ENCODE measurements at places on chromosomes 4 and X. TPM values are rescaled to one million over a fixed set of nuclear protein-coding genes. Genes with fewer than 3 reads are reported as not detected.

Gene FREM3
- total RNA-seq, result not detected

Gene FABP2
- not detected for total RNA-seq

Gene RAB41
- not detected for total RNA-seq

Gene GAB3
- 0.22 TPM for total RNA-seq

Gene ZFX
- total RNA-seq, result 16.6 TPM

Gene CYSLTR1
- total RNA-seq, result not detected

Gene AMOT
- total RNA-seq, result 10.2 TPM

Gene HERC5
- total RNA-seq, result 7.6 TPM

Gene FHIP1A
- 24.2 TPM for total RNA-seq

Gene SMARCA1
- 56.8 TPM for total RNA-seq

Gene CT47B1
- total RNA-seq, result not detected

Gene SLC6A14
- not detected for total RNA-seq

GRCh38 chr4:3291969-3292570 lies 751 bp upstream of the RGS12 start:
- DNase-seq, result peak; percentile 86

DNA sequence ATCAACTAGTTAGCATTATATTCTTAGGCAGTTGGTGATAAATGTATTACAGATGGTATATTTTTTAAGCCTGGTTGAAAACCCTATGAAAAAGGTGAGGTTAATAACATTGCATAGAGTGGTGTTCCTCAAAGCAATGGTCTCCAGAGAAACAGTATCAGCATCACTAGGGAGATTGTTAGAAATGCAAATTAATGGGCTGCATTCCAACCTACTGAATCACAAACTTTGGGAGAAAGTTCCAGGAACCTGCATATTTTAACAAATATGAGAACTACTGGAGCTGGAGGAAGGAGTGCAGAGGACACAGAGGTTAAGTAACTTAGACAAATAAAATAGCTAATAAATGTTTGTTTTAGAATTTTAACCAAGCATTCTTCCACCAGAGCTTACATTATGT lies 166.9 kb upstream of the PCDH10 start:
- peak; percentile 6 for DNase-seq

DNA sequence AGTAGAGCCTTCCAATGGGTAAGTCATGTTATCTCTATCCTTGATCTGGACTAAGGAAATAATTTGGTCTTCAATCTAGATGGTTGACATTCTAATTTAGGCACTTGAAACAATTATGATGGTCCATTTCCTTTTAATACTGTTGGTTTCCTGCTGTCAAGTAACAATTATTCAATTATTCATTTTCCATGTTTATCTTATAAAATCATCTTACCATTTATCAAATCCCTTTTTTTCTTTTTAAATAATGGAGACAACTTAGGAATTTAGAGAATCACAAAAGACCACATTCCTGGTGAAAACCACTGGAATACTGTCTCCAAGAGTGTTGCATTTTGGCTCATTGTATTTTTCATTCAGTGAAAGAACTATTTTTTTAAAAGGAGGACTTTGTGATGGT lies 148.7 kb upstream of the CTSO start:
- DNase-seq, result no peak

DNA sequence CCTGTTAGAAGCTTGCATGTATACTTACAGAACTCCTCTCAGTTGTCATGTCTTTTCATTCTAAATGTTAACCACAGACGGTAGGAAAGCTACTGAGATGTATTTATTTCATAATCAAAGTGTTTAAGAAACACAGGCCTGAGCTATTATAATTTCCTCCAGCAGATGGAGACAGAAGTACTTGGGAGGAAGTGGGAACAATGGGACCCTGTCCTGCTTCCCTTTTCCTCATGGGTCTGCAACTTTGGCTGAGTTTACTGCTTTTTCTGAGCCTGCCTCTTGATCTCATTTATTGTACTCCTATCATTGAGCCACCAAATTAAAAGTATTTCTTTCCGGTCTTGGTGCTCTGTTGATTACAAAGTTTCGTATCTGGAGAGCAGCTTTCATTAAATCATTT lies 67.7 kb upstream of the SPANXN2 start:
- DNase-seq, result peak; percentile 8

- no peak for DNase-seq
Observed at GRCh38 chr4:147760176-147760575, 28.3 kb downstream of the ARHGAP10 start.

DNA sequence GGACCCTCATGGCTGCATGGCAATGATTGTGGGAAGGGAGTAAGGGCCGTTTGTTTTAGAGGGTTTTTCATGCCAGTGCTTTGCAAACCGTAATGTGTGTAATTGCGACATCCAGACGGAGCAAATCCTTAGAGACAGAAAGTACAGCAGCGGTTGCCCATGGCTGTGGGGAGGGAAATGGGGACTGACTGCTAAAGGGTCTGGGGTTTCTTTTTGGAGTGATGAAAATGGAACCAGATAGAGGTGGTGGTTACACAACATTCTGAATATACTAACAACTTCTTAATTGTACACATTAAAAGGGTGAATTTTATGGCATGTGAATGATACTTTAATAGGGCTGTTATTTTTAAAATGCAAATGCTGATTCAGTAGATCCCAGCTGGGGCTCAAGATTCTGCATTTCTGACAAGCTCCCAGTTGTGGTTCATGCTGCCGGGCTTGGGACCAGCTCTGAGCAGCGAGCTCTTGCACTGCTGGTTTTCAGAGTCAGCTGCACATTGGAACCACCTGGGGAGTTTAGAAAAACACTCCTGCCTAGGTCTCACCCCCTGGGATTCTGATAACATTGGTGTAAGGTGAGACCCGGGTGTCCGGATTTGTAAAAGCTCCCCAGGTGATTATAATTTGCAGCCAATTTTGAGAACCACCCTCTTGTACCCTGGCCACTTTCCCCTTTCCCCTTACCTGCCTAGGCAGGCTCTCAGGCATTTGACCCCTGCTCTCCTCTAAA lies 47.7 kb downstream of the PRPS1 start:
- no peak for DNase-seq

DNA sequence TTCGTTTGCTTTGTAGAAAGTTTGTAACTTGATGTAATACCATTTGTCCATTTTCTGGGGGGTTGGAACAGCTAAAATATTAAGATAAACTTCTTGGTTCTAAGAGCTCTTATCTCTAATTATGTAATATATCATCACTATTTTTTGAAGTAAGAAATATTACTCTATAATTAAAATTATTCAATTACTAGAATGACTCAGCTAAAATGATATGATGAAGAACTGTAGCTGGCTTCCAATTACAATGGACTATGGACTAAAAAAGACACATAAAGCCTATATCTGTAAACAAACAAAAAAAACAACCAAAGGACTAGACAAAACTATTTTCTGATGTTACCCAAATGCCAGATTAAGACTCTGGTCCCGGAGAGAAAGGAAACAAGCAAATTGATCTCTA lies 569.4 kb downstream of the PCDH18 start:
- DNase-seq, result no peak

GRCh38 chr4:13452927-13453579 lies 31.1 kb downstream of the RAB28 start:
- DNase-seq, result no peak

GRCh38 chr4:39295784-39296183 lies 70.4 kb downstream of the RFC1 start:
- DNase-seq, result no peak

- no peak for DNase-seq
Observed at GRCh38 chr4:159770969-159771368, 668.1 kb downstream of the RAPGEF2 start.

GRCh38 chr4:16588651-16589050 lies 309.8 kb downstream of the LDB2 start:
- DNase-seq, result no peak

DNA sequence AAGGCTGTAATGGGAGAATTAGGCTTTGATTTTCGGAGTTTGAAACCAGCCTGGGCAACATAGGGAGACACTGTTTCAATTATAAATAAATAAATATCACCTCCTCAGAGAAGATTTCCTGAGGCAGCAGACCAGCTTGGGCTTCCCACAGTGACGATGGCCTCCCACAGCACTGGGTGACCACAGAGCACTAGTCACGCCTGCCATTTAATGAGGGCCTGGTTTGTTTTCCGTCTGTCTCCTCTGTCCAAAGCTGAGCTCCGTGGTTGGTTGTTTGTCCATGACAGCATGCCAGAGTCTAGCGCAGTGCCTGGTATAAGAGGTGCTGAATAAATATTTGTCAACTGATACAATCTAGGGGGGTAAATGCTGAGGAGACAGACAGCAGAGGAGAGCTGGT lies 10.4 kb upstream of the PDGFRA start:
- no peak for DNase-seq

GRCh38 chr4:172007889-172008288 lies 194.7 kb downstream of the GALNTL6 start:
- no peak for DNase-seq

DNA sequence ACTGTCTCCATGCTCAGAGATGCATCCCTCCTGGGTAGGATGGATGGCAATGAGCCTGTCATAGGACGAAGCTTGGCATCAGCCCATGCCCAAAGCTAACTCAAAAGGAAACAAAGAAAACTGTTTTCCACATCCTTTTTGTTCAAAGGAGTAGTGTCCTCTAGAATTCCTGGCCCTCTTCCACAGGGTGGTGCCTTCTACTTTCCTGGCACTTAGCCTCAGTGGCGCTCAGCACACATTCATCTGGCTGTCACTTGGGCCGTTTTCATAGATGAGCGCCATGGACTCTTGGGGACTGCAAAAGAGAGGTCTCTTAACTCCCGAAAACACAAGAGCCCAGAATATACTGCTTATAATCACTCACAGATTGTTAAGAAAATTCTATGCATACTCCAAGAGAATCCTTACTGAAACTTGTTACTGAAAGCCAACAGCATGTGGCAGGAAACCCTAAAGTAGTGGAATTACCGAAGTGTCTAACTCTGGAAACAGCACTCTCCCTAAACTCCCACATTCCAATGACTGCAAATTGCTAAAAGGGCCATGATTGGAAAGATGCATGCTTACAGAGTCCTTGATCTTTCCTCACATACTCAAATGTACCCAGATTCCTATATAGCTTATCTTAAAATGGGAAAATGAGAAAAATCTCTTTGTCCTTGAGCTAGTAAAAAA lies 110.0 kb downstream of the HS6ST2 start:
- no peak for DNase-seq

GRCh38 chr4:80198441-80198837 lies 1.1 kb downstream of the PRDM8 start:
- DNase-seq, result no peak

- DNase-seq, result no peak
Observed at GRCh38 chrX:78168065-78168464, 28.6 kb upstream of the TAF9B start.

DNA sequence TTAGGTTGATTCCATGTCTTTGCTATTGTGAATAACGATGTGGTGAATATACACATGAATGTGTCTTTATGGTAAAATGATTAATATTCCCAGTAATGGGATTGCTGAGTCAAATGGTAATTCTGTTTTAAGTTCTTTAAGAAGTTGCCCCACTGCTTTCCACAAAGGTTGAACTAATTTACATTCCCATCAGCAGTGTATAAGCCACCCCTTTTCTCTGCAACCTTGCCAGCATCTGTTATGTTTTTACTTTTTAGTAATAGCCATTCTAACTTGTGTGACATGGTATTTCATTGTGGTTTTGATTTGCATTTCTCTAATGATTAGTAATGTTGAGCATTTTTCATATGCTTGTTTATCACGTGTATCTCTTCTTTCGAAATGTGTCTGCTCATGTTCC lies 503.3 kb downstream of the PCDH18 start:
- no peak for DNase-seq

GRCh38 chrX:39850630-39851152 lies 247.1 kb downstream of the BCOR start:
- DNase-seq, result peak; percentile 59

DNA sequence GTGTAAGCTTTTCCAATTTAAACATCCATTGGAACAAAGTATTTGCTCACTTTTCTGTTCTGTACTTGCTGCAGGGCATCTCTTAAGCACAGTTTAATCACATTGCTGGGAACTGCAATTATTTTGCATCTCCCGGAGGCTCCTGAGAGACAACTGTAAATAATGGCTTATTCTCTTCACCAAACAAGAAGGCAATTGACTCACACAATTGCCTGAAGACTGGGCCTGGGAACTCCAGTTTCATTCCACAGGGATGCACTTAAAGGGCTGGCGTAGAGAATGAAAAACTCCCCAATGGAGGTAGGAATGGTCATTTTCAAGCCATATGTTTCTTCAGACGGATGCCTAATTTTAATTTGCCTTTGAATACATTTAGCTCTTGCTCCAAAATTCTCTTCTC lies 29.5 kb downstream of the TFDP3 start:
- no peak for DNase-seq

DNA sequence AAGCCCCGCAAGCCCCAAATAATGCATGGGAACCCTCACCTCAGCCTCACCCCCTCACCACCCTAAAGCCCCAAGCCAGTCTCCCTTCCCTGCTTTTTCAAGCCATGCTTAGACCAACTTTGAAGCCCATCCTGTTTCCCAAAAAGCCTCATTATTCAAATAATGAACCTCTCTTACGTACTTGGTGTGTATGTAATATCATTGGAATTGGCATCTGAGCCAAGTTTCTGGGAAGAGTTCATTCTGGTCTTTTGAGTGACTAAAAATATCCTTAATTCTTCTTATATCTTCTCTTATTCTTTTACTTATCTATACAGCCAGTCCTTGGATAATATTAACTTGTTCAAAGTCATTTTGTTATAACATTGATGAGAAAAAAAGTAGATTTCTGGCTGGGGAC lies 875.8 kb upstream of the SLIT2 start:
- DNase-seq, result no peak

DNA sequence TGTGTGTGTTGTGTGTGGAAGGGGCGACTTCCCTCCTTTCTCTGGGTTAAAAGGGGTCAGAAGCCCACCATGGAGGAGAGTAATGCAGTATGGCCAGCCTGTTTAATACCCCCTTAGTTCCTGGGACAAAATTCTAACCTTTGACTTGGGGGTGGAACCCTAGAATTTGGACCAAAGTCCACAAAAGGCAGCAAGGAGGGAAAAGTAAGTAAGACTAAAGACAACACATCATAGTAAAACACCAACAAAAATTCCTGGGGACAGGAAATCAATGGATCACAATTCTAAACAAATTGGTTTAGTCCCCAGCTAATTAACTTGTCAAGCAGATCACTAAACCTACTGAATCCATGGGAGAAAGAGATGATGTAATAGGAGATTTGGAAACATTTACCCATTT lies 3.1 kb downstream of the AMOT start:
- DNase-seq, result no peak

GRCh38 chr4:108008721-108009120 lies 19.0 kb downstream of the HADH start:
- no peak for DNase-seq

- no peak for DNase-seq
Observed at GRCh38 chrX:40300286-40300890, 202.6 kb upstream of the BCOR start.

- no peak for DNase-seq
Observed at GRCh38 chr4:53508446-53508845, 82.8 kb downstream of the LNX1 start.

Measured in H7 (cell line).